ENCODE measurements at places on chromosomes 5 and 9.

- no peak for DNase-seq
Measured at GRCh38 chr9:97632248-97632984, 752 bp downstream of the TSTD2 start.

DNA sequence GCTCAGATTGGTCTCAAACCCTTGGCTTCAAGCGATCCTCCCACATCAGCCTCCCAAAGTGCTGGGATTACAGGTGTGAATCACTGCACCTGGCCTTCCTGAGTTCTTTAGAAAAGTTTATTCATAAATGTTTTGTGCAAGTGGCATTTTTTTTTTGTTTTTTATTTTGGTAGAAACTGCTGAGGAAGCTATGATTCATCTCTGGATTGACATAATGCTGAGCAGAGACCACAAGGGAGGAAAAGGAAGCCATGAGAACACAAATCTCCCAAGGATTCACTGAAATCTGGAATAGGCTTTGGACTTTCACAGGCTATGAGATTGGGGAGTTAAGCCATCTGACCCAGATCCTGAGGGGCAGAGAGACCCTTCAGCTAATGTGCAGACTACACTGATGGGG lies 3.4 kb upstream of the SLC46A2 start:
- no peak for DNase-seq

GRCh38 chr5:150183436-150183835 lies 6.4 kb upstream of the SLC6A7 start:
- DNase-seq, result no peak

- DNase-seq, result no peak
Measured at GRCh38 chr5:129978270-129978669, 74.0 kb downstream of the CHSY3 start.

- no peak for DNase-seq
Measured at GRCh38 chr5:132764671-132765238, 12.3 kb downstream of the SEPTIN8 start.

DNA sequence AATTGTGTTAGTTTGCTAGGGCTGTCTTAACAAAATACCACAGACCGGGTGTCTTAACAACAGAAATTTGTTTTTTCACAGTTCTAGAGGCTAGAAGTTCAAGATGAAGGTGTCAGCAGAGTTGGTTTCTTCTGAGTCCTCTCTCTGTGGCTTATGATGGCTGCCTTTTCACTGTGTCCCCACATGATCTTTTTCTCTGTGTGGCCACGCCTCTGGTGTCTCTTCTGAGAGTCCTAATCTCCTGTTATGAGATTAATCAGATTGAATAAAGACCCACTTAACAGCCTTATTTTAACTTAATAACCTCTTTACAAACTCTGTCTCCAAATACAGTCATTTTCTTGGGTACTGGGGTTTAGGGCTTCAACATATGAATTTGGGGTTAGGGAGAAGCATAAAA lies 561.1 kb downstream of the NR2F1-AS1 start:
- DNase-seq, result no peak

GRCh38 chr9:228929-229695 lies 14.4 kb downstream of the DOCK8 start:
- DNase-seq, result no peak

DNA sequence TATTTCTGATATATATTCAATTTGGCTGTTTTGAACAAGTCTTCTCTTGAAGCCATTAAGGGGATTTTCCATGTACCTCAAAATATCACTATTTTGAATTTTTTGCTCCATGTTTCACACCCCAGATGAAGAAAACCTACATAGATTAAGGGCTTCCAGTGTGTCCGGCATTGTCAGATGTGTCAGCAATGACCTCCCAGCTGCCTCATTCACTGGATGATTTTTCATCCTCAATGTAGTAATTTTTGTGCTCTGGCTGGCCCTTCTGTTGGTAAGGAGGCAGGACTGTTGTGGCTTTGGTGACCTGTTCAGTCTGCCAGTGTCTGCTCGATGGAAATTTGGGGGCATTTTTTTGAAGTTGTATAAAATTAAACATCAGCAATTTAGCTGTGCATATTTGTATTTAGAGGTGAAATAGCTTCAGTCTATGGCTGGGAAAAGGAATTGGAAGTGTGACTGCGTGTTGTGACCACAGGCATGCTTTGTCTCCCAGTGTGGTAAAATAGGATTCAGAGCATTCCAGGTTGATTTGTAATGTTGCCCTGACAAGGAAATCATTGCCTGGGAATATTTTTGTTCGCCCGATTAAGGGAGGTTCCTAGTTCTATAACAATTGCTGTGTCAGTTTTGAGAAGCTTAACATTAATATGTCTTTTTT lies 312.4 kb downstream of the ARHGEF28 start:
- no peak for DNase-seq

GRCh38 chr5:14364096-14364495 lies 217.5 kb upstream of the OTULINL start:
- peak; percentile 5 for DNase-seq

DNA sequence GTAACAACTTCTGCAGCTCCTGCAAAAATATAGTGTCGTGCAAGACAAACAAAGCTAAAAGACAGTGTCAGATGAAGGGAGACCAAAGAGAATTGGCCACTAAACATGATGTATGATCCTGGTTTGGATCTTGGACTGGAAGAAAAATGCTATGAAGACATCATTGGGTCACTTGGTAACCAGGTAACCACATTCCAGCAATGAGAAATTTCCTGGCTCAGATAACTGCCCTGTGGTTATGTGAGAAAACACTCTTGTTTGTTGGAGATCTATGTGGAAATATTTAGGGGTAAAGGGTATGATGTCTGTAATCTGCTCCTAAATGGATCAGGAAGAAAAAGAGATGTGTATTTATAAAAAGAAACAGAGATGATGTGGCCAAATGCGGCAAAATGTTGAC lies 45.5 kb upstream of the ANKRD33B start:
- no peak for DNase-seq

DNA sequence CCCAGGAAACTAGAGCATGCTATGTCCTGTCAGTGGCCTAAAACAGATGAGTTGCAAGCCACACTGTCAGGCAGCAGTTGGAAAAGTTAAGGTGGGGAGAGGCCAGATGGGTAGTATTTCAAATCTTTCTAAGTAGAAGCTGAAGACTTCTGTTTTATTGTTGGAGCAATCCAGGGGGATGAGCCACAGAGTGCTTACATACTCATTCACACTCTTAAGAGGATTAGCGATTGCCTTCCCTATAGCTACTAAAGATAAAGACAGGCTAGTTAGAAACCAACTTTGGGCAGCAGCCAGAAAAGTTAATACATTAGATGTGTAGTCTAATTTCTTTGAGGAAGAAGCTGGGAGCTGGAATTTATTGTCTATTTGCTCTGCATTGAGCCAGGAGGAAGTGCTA lies 61.7 kb upstream of the ELAVL2 start:
- no peak for DNase-seq

DNA sequence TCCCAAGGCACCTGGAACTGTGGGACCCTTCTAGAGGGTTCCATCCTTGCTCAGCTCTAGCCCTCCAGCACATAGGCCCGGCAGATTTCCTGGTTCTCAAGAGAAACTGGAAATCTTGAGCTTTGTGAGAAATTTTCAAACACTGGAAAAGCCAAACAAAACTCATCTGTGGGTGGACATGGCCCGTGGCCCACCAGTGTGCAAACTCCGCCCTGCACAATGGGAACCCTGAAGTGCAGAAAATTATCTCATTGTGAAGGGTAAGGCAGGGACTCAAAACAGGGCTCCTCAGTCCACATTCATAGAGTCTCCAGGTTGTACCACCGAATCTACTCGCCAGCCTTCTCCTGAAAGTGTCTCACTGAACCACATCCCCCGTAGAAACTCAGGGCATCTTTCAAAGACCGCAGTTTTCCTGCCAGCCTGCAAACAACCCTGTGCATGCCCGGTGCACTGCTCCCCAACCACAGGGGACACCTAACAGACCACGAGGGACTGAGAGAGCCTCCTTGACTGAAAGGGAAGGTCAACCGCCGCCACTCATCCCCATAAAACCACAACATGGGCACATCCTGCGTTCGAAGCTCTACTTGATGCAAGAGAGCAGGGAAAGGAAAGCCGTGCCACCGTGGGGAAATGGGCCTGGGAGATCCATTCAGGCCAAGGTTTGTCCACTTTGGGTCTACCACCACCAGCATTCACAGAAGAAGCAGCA lies 18.1 kb downstream of the ADAMTS2 start:
- DNase-seq, result no peak

GRCh38 chr9:70486127-70486526 lies 71.7 kb upstream of the KLF9 start:
- DNase-seq, result no peak

DNA sequence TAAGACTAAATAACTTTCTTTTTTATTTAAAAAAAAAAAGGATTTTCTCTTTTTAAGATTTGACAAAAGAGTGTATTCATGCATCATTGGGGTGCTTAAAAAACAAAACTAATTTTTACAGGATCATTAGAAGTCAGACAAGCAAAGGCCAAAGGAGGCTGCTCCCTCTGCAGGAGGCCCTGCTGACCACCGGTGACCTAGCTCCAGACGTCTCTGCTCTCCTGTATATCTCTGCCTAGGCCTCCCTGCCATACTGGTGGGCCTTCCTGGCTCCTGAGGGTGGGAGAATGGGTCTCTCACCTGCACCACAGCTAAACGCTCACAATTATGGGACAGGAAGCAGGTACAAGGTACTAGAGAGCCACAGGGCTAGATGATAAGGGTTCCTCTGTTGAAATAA lies 36.6 kb downstream of the CSF2 start:
- DNase-seq, result no peak

DNA sequence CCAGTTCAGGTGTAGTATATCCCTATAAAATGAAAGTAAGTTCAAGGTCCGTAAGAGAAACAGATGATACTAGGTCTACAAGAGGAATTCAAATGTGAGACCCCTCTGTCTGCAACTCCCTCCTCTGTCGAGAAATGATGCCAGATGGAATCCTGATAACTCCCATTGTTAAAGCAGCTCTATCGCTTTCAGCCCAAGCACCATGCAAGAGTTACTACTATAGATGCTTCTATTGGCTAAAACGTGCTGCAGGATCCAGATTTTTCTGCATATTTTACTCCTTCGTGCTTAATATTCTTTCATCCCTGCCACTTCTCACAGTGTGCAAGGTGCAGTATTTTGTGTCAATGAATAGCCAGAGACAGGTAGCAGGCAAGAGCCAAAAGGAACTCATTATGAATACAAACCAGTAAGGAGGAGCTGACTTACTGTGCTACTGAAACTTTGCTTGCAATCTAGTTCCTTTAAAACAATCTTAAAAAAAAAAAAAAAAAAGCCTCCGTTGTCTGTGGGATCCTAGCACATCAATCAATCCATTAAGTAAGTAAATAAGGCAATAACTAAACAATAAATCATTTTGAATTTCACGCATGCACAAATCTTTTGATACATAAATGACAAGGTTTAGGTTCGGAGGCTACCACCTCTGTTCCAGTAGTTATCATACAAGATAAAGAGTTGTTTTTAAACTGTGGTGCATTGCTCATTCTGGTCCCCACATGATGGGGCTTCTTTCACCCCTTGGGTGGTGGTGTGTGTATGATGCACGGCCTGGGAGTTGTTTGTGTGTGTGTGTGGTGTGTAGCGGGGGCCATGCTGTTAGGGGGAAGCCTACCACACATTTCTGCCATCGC lies 151.1 kb upstream of the MPDZ start:
- DNase-seq, result no peak

DNA sequence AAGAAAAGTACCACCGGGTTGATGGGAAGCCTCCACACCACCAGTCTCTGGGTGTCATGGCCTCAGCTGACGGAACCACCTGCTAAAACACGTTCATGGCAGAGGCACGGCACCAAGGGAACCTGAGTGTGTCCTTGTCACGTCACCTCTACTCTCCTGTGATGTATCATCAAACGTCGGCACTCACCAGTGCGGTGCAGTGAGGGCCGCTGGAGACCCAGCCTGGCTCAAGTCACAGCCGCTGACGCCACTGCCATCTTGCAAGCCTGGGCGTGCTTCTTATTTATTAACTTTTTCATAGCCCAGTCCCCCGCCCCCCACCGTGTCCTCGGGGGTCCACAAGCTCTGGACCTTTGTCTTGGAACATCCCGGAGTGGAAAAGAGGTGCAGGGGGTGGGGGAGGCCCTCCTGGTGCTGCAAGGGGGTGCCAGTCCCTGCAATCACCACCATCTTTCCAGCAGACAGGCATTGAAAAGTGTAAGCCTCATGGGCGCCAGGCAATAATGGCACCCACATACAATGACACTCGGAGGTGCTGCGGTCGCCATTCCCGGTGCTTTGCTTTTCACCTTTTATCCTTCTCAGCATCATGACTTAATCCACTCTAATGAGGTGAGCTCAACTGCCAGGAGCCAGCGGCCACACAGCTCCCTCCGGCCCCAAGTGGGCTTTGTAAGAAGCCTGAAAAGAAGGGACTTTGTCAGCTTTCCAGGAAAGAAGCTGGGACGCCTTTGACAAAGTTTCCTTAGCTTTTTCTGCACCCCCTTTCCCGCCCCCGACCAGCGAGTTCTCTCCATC lies 202.3 kb upstream of the IRX1 start:
- DNase-seq, result no peak

- DNase-seq, result no peak
Measured at GRCh38 chr5:90802474-90803317, 244.1 kb downstream of the ADGRV1 start.

DNA sequence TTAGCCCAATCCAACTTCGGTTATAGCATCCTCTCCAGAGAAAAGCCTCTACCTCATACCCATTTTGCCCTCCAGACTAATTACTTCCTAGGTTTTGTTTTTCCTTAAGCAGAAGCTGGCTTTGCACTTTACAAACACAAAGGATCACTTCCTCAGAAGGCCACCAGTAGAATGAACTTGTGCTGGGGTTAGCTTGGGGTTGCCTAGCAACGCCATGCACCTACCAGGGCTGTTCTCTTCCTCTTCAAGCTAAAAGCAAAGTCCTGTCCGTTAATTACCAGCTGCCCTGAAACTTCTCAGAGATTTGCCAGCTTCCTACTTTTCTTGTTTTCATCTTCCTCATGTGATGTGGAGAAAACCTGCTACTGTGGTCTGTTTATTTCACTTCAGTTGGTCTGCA lies 132.0 kb upstream of the WWC1 start:
- DNase-seq, result no peak

GRCh38 chr9:10208691-10209069 lies 404.1 kb downstream of the PTPRD start:
- DNase-seq, result no peak

GRCh38 chr9:92097997-92098482 lies 17.2 kb downstream of the SPTLC1 start:
- DNase-seq, result peak; percentile 10

DNA sequence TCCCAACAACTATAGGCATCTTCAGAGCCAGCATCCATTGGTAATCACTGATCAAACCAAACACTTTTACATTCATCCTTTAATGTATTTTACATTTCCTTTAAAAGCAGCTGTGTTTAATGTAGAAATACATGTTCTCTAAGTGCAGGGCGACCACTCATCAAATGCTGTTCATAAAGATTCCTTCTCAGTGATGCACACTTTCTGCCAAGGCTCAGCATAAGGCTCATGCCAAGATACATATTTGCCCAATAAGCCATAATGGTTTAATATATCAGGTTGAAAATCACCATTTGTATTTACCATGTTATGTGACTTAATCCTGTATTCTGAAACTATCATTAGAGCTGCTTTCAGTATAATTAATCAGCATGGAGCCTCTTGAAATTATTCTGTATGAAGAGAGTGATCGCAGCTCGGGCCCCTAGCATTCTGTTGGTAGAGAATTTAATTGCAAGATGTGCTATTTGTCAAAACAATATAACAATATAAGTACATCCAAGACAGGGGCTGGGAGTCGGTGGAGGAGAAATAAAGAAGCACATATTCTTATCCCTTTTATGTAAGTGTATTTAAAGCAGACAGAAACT lies 267.5 kb downstream of the EBF1 start:
- no peak for DNase-seq

- DNase-seq, result no peak
Measured at GRCh38 chr5:85170183-85170582, 785.5 kb upstream of the EDIL3 start.

Data from stimulated activated naive CD4-positive, alpha-beta T cell (primary cell).